Mesenchymal stem cell (in vitro differentiated cells and primary cell): ENCODE measurements at places on chromosomes 1 and 21.

GRCh38 chr1:7127322-7128075 is 342.2 kb downstream of the CAMTA1 start:
- no peak for DNase-seq
- H3K36me3 ChIP-seq = no peaks in the 10 kb centered on the region
- no peaks in the 10 kb centered on the region for H3K4me1 ChIP-seq
- peaks cover 24% of the 10 kb centered on the region for H3K27me3 ChIP-seq
- H3K4me3 ChIP-seq = no peak overlapping the region
- no peak overlapping the region for H3K27ac ChIP-seq

- no peaks in the 10 kb centered on the region for H3K27me3 ChIP-seq
- H3K27ac ChIP-seq = no peak overlapping the region
- peaks cover 8% of the 10 kb centered on the region for H3K4me1 ChIP-seq
- H3K36me3 ChIP-seq = no peaks in the 10 kb centered on the region
- no peak overlapping the region for H3K4me3 ChIP-seq
These were observed 3.4 kb downstream of the HENMT1 start for GRCh38 chr1:108657356-108658080.

DNA sequence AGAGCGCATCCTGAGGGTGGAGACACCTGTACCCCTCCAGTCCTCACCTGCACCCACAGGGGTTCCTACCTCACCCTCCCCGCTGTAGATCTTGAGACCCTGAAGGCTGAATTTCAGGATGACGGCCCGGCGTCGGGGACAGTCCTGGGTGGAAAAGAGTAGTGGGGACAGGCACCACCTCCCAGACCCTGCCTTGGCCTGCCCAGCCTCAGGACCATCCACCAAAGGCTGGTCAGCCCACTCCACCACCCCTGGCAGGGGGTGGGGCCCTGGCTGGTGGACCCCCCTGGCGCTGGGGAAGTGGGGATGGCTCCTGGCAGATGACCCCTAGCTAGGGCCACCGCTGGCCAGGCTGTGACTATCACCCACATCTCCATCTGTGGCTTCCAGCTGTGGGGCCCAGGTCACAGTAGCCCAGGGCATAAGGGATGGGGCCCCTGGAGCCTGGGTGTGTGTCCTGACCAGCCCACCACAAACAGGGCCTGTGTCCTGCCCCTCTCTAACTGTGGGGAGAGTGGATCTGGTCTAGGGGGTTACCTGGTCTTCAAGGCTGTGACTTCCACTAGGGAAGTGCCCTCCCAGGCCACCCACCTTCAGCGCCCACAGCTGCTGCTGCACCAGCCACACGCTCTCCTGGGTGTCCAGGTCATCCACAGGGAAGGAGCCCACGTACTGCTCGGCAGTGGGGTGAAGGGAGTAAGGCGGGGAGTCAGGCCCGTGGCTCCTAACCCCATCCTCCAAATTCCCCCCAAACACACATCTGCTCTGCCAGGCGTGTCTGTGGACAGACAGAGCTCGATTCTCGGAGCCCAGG is 5.4 kb downstream of the SH2D5 start:
- H3K4me1 ChIP-seq = peaks cover 49% of the 10 kb centered on the region
- no peak overlapping the region for H3K27ac ChIP-seq
- no peaks in the 10 kb centered on the region for H3K27me3 ChIP-seq
- no peaks in the 10 kb centered on the region for H3K36me3 ChIP-seq
- no peak for DNase-seq

GRCh38 chr1:45340816-45341466 is 701 bp upstream of the MUTYH start:
- no peaks in the 10 kb centered on the region for H3K27me3 ChIP-seq
- no peak for DNase-seq
- H3K4me1 ChIP-seq = peaks cover 13% of the 10 kb centered on the region
- H3K27ac ChIP-seq = peak overlapping the region; percentile 94
- H3K4me3 ChIP-seq = peak overlapping the region; percentile 91

- H3K27ac ChIP-seq = no peak overlapping the region
- no peaks in the 10 kb centered on the region for H3K27me3 ChIP-seq
- H3K36me3 ChIP-seq = peaks cover 10% of the 10 kb centered on the region
- H3K4me1 ChIP-seq = peaks cover 7% of the 10 kb centered on the region
These were observed 17.0 kb downstream of the GPBP1L1 start for GRCh38 chr1:45669379-45669778.

- no peaks in the 10 kb centered on the region for H3K27me3 ChIP-seq
- no peak overlapping the region for H3K27ac ChIP-seq
- DNase-seq = no peak
- no peaks in the 10 kb centered on the region for H3K36me3 ChIP-seq
These were observed 14.0 kb upstream of the PTAFR start for GRCh38 chr1:28190337-28190979.

GRCh38 chr1:171310661-171311087 is 3.3 kb upstream of the FMO4 start:
- DNase-seq = no peak
- H3K4me3 ChIP-seq = no peak overlapping the region
- H3K4me1 ChIP-seq = no peaks in the 10 kb centered on the region
- no peaks in the 10 kb centered on the region for H3K36me3 ChIP-seq

- H3K27me3 ChIP-seq = no peaks in the 10 kb centered on the region
- peaks cover 13% of the 10 kb centered on the region for H3K4me1 ChIP-seq
- no peak for DNase-seq
- H3K36me3 ChIP-seq = peaks cover 54% of the 10 kb centered on the region
- H3K27ac ChIP-seq = no peak overlapping the region
These were observed 2.0 kb upstream of the ST3GAL3 start for GRCh38 chr1:43705334-43705733.

DNA sequence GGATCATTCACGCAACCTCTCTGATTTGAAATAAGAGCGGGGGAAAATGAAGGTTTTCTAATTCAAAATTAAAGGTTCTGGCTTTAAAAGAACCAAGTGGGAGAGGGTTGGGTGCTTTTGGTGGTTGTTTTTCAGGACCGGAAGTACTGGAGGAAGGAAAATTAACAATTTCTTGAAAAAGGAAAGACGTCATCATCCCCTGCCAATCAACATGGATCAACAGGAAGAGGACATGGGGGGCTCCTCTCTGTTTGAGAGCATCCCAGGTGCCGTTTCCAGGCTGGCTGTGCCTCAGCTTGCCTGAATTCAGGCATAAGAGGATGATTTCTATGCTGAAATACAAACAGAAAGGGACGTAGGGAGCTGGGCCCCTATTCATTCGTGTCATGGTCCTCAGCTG is 21.6 kb upstream of the NID1 start:
- H3K36me3 ChIP-seq = no peaks in the 10 kb centered on the region
- no peak overlapping the region for H3K4me3 ChIP-seq
- no peak for DNase-seq
- H3K4me1 ChIP-seq = no peaks in the 10 kb centered on the region
- no peak overlapping the region for H3K27ac ChIP-seq
- no peaks in the 10 kb centered on the region for H3K27me3 ChIP-seq

DNA sequence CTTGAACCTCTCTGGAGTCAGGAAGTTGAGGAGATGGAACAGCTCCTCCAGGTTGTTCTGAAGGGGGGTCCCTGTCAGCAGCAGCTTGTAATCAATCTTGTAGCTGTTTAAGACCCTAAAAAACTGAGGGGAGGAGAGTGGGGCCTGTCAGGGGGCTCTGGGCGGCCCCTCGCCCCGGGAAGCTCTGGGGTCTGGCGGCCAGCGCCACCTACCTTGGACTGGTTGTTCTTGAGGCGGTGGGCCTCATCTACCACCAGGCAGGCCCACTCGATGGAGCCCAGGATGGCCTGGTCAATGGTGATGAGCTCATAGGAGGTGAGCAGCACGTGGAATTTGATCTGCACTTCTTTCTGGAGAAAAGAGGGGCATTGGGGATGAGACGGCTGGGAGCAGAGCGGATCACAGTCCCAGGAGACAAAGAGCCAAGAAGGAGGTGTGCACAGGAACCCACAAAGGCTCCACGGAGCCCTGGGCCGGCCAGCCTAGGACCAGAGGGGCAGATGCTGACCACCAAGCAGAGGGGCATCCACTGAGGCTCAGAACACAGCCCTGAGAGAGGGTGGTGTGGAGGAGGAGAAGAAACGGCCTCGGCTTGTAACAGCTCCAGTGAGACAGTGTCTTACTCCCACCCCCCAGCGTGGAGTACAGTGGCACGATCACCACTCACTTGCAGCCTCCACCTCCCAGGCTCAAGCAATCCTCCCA is 43.5 kb downstream of the CHD5 start:
- H3K27ac ChIP-seq = no peak overlapping the region
- H3K4me3 ChIP-seq = no peak overlapping the region
- DNase-seq = no peak
- H3K27me3 ChIP-seq = peaks cover 3% of the 10 kb centered on the region

GRCh38 chr1:114756949-114757454 is 782 bp downstream of the CSDE1 start:
- H3K36me3 ChIP-seq = no peaks in the 10 kb centered on the region
- peak overlapping the region; percentile 47 for H3K27ac ChIP-seq
- DNase-seq = peak; percentile 82
- H3K4me1 ChIP-seq = peaks cover 5% of the 10 kb centered on the region
- peak overlapping the region; percentile 84 for H3K4me3 ChIP-seq

DNA sequence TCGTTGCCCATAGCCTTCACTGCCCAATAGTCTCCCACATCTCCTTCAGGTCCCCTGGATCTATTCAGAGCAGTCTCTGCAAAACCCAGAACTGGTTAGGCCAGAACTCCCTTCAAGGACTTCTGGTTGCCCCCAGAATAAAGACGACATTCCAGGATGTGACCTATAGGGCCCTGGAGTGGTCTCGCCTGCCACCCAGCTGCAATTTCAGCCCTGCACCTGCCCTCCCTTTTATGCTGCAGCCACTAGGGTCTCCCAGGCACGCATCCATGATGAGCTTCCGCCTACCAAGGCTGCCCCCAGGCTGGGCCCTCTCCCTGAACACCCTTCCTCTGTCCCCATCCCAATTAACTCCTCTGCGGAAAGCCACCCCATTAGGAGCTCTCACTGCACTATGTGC is 7.2 kb upstream of the TSPEAR start:
- DNase-seq = no peak
- no peaks in the 10 kb centered on the region for H3K36me3 ChIP-seq
- H3K4me1 ChIP-seq = no peaks in the 10 kb centered on the region
- peaks cover 53% of the 10 kb centered on the region for H3K27me3 ChIP-seq
- H3K27ac ChIP-seq = no peak overlapping the region

DNA sequence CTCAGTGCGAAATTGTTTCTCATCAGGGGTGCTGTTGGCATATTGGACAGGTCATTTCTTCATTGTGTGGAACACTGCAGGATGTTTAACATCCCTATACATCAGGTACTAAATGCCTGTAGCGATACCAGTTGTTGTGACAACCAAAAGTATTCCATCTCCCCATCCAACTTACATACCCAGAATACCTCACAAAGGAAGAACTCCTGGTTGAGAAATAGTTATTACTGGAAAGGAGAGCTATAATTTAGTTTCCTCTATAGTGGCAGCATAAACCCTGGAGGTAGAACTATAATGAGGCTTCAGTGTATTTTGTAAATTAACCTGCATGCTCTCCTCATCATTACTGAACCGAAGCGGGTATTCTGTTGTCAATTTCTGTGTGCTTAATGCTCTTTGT is 45.1 kb downstream of the IVNS1ABP start:
- no peaks in the 10 kb centered on the region for H3K36me3 ChIP-seq
- H3K4me1 ChIP-seq = no peaks in the 10 kb centered on the region

DNA sequence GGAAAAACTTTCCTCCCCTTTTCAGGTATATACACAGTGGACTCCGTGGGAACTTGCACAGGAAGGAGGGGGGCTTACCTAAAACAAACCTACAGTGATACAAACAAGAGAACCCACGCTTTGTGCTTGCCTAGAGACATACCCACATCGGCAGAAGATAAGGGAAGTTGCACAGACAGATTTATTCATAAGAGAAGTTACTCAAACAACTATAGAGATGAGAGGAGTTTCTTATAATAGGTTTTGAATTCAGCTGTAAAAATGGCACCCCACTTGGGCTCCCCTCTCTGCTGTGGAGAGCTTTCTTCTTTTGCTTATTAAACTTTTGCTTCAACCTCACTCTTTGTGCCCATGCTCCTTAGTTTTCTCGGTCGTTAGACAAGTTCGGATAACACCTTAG is 1.8 kb upstream of the DUSP12 start:
- H3K27ac ChIP-seq = no peak overlapping the region
- DNase-seq = no peak
- no peak overlapping the region for H3K4me3 ChIP-seq
- H3K27me3 ChIP-seq = no peaks in the 10 kb centered on the region
- H3K36me3 ChIP-seq = peaks cover 6% of the 10 kb centered on the region

GRCh38 chr1:26811708-26812107 is 14.8 kb upstream of the ZDHHC18 start:
- no peaks in the 10 kb centered on the region for H3K36me3 ChIP-seq
- DNase-seq = no peak

GRCh38 chr1:31981456-31981839 is 32.2 kb upstream of the KHDRBS1 start:
- no peak overlapping the region for H3K27ac ChIP-seq
- no peaks in the 10 kb centered on the region for H3K27me3 ChIP-seq
- H3K4me1 ChIP-seq = peaks cover 12% of the 10 kb centered on the region
- H3K4me3 ChIP-seq = no peak overlapping the region
